Left ventricle myocardium superior (tissue), 1 donor: ENCODE measurements at places on chromosomes 6 and 20.

- peak; percentile 50 for DNase-seq
These were observed 4.2 kb downstream of the PSMF1 start for GRCh38 chr20:1122388-1123315.

- DNase-seq = no peak
These were observed 8.3 kb downstream of the B4GALT5 start for GRCh38 chr20:49705358-49705757.

- DNase-seq = no peak
These were observed 11.0 kb downstream of the SMPDL3A start for GRCh38 chr6:122799916-122800686.

- peak; percentile 68 for DNase-seq
These were observed 66.5 kb upstream of the PIM1 start for GRCh38 chr6:37103169-37104039.

DNA sequence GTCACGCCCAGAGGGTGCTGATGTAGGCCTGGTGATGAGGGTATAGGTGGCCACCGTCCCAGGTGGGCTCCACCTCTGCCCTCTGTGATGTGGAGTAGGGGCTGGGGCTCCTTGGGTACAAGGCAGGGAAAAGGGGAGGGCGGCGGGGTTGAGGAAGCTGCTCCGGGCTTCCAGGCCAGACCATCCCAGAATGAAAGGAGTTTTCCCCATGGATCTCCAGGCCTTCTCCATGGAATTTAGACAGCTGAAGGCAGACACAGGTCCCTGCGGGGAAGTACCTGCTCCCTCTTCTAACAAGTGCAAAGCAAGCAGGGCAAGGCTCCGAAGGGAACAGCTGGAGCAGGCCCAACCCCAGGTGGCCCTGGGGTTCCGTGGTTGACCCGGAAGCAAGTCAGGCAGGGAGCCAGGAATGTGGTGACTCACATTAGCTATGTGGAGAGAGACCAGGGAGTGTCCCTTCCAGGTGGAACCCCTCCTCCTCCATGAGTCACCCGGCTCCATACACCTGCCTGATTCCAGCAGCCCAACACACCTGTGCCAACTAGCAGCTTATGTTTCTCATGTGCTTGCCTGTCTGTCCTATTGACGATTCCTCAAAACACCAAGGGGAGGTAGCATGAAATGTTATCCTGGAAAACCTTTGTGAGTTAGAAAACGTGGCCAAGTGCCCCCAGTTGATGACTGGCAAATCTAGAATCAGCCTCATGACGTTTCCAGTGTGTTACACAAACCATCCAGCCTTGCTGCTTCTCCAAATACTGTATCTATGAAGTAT, 59.7 kb upstream of the SNX9 start:
- DNase-seq = peak; percentile 44

- DNase-seq = no peak
These were observed 20.6 kb upstream of the TASP1 start for GRCh38 chr20:13659288-13659687.

DNA sequence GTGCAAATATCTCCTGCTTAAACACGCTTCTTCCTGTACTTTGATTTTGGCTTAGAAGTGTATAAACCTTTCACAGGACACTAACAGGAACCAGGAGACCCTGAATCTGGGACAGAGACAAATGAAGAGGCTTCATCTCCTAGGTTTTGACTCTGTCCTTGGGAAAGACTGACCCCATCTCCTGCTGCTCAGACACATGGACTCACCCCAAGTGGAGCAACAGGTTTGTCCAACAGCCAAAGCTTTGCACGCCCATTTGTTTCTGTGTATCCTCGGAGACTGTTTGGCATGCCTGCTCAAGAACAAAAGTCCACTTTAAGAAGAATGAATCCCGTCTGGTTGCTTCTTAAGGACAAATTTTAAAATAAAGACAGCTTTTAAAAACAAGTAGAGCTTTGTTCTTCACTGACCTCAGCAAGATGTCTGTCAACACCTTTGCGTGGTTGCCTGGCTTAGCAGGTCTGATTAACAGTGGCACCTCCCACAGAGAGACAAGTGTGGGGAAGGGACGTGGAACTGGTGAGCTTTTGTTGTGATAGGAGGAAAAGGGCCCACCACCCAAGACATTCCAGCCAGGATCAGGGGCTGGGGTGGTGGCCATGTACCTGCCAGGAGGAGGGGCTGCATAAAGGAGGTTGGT, 202.6 kb downstream of the SOD2 start:
- DNase-seq = peak; percentile 54

DNA sequence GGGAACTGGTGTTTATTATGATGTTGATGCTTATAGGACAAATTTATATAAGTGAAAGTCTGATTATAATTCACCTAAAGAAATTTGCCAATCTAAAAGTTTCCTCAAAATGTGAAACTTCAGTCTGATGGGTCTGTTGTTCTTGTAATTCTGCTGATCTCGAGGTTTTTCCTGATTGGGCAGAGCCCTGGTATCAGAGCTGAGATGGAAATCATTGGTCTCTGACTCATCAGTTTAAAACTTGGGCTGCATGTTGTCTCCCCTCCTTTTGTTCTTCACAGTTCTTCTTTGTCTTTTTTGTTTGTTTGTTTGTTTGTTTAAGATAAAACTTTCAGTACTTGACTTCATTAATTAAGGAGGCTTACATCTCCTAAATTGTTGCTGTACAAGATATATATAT, 5.9 kb downstream of the SMAP1 start:
- no peak for DNase-seq
